ENCODE measurements at places on chromosomes 1 and 21. TPM values are rescaled to one million over a fixed set of nuclear protein-coding genes. Genes with fewer than 3 reads are reported as not detected.

The SMYD2 gene
- total RNA-seq, result 38.6 TPM

The ZBTB8OS gene
- total RNA-seq, result 60.4 TPM

The FCER1A gene
- not detected for total RNA-seq

The PADI3 gene
- 0.09 TPM for total RNA-seq

The MXRA8 gene
- total RNA-seq, result 139 TPM

The PKNOX1 gene
- total RNA-seq, result 9.8 TPM

The OVAAL gene
- total RNA-seq, result not detected

The SLC5A9 gene
- total RNA-seq, result not detected

DNA sequence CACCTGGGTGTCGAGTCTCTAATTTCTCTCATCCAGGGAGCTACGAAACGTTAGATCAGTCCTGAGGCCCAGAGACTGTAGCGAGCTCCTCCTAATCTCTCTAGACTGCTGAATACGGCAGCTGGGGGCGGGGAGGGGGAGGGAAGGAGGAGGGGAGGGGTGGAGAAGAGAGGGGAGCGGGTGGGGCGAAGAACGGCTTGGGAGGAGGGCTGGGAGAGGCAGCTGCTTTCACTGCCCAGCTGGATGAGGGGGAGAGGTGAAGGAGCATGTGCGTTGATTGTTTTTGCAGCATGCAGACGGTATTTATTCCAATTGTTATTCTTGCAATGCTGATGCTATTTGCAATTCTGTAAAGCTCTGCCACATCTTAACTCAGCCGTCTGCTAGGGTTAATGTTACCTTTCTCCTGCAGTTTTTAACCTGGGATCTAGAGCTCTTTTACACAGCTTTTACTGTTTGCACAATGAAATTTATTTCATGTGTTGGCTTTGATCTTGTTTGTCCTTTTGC lies 790 bp downstream of the DNAJC6 start:
- H3K27me3 ChIP-seq, result peaks cover 18% of the 10 kb centered on the region
- H3K27ac ChIP-seq, result no peak overlapping the region
- no peak for DNase-seq
- peak overlapping the region; percentile 51 for H3K4me3 ChIP-seq
- H3K4me1 ChIP-seq, result peaks cover 3% of the 10 kb centered on the region

- H3K27ac ChIP-seq, result no peak overlapping the region
- no peak overlapping the region for H3K4me3 ChIP-seq
- no peaks in the 10 kb centered on the region for H3K27me3 ChIP-seq
- no peaks in the 10 kb centered on the region for H3K36me3 ChIP-seq
- no peak for DNase-seq
Measured at GRCh38 chr21:23402929-23403520, 2204.3 kb downstream of the MRPL39 start.

GRCh38 chr1:5856246-5856815 lies 135.9 kb downstream of the NPHP4 start:
- DNase-seq, result peak; percentile 3
- no peaks in the 10 kb centered on the region for H3K36me3 ChIP-seq
- peaks cover 2% of the 10 kb centered on the region for H3K4me1 ChIP-seq
- no peak overlapping the region for H3K4me3 ChIP-seq
- no peaks in the 10 kb centered on the region for H3K27me3 ChIP-seq

- H3K4me3 ChIP-seq, result no peak overlapping the region
- no peak overlapping the region for H3K27ac ChIP-seq
- DNase-seq, result no peak
- no peaks in the 10 kb centered on the region for H3K4me1 ChIP-seq
- no peaks in the 10 kb centered on the region for H3K27me3 ChIP-seq
Measured at GRCh38 chr21:40208948-40209345, 341.7 kb downstream of the PCP4 start.

- H3K27ac ChIP-seq, result no peak overlapping the region
- H3K36me3 ChIP-seq, result no peaks in the 10 kb centered on the region
- no peak overlapping the region for H3K4me3 ChIP-seq
- peaks cover 7% of the 10 kb centered on the region for H3K27me3 ChIP-seq
- H3K4me1 ChIP-seq, result no peaks in the 10 kb centered on the region
Measured at GRCh38 chr1:8962812-8963530, 17.3 kb downstream of the CA6 start.

- H3K36me3 ChIP-seq, result no peaks in the 10 kb centered on the region
- peak within 1 kb of the TSS; percentile 12 for H3K27ac ChIP-seq
- no peak within 1 kb of the TSS for H3K4me3 ChIP-seq
- no peaks in the 10 kb centered on the region for H3K27me3 ChIP-seq
- H3K4me1 ChIP-seq, result peaks cover 7% of the 10 kb centered on the region
Measured at GRCh38 chr1:109763646-109764415, at the start of gene EPS8L3. Gene EPS8L3, minus strand, starts transcription at chr1:109763923. Its CDS starts 2,174 bp downstream, at chr1:109761749.

DNA sequence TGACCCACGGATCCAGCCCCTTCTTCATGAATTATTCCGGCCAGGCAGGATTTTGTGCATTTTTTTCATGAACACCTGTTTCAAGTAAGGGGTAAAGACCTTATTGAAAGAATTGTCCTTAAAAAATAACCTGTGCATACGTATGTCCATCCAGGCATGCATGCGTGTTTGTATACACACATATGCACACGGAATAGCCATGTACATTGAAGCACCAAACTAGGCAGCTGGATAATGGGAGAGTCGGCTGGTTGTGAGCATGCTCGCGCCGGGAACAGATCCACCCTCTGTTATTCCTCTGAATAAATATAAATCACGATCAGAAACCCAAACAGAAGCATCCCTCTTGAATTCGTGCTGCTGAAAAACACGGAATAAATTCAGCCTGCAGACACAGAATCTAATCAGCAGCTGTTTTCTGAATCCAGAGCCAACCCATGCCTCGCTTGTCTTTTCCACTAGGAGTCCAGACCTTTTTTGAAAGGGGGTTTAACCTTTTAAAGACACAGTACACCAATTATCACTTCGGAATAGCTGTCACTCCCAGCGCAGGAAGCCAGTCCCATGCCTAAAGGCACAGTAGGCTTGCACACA lies at the start of gene HIVEP3:
TSS of gene HIVEP3 (minus strand) at position 473 of the 594 bp plus-strand sequence.
- H3K4me1 ChIP-seq, result peaks cover 48% of the 10 kb centered on the region
- peak; percentile 32 for DNase-seq
- peak within 1 kb of the TSS; percentile 67 for H3K27ac ChIP-seq
- H3K27me3 ChIP-seq, result no peaks in the 10 kb centered on the region
- H3K36me3 ChIP-seq, result no peaks in the 10 kb centered on the region

GRCh38 chr1:168408884-168409283 lies 128.2 kb downstream of the TBX19 start:
- H3K36me3 ChIP-seq, result no peaks in the 10 kb centered on the region
- no peaks in the 10 kb centered on the region for H3K4me1 ChIP-seq
- H3K4me3 ChIP-seq, result no peak overlapping the region
- H3K27ac ChIP-seq, result no peak overlapping the region
- DNase-seq, result peak; percentile 61

DNA sequence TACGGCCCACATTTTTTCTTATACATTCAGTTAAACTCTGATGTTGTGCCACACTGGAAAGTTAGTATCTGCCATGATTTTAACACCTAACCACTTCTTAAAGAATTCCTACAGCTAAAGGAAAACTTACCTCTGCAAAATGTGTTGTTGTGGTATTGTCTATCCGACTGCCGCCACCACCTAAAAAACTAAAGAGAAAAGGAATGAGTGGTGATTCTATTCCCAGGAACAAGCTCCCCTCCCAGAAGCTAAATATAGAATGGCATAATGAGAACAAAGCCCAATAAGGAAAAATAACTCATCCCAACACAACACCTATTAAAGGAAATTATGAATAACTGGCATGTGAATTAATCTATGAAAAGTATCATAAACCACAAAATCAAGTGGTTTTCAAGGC lies 39.5 kb downstream of the RNF115 start:
- peak overlapping the region; percentile 18 for H3K4me3 ChIP-seq
- H3K36me3 ChIP-seq, result peaks cover 5% of the 10 kb centered on the region

GRCh38 chr1:10751561-10752085 lies 44.8 kb downstream of the CASZ1 start:
- H3K27me3 ChIP-seq, result peaks cover 5% of the 10 kb centered on the region
- H3K4me3 ChIP-seq, result no peak overlapping the region
- H3K4me1 ChIP-seq, result no peaks in the 10 kb centered on the region
- no peaks in the 10 kb centered on the region for H3K36me3 ChIP-seq

- no peaks in the 10 kb centered on the region for H3K4me1 ChIP-seq
- H3K4me3 ChIP-seq, result no peak overlapping the region
- no peaks in the 10 kb centered on the region for H3K36me3 ChIP-seq
- peaks cover 15% of the 10 kb centered on the region for H3K27me3 ChIP-seq
Measured at GRCh38 chr1:37673920-37674319, 18.4 kb upstream of the CDCA8 start.

- H3K36me3 ChIP-seq, result no peaks in the 10 kb centered on the region
- no peaks in the 10 kb centered on the region for H3K27me3 ChIP-seq
- H3K27ac ChIP-seq, result no peak overlapping the region
- no peaks in the 10 kb centered on the region for H3K4me1 ChIP-seq
- peak; percentile 10 for DNase-seq
- no peak overlapping the region for H3K4me3 ChIP-seq
Measured at GRCh38 chr1:64663668-64664067, 81.2 kb upstream of the RAVER2 start.

GRCh38 chr1:61259379-61260148 lies 177.2 kb downstream of the NFIA start:
- H3K4me3 ChIP-seq, result no peak overlapping the region
- no peaks in the 10 kb centered on the region for H3K4me1 ChIP-seq
- peaks cover 2% of the 10 kb centered on the region for H3K27me3 ChIP-seq

- peaks cover 15% of the 10 kb centered on the region for H3K4me1 ChIP-seq
- peak; percentile 37 for DNase-seq
- H3K4me3 ChIP-seq, result no peak overlapping the region
Measured at GRCh38 chr1:241637046-241637590, 3.1 kb downstream of the CHML start.

GRCh38 chr21:16911166-16911607 lies 601.7 kb upstream of the CXADR start:
- H3K27ac ChIP-seq, result no peak overlapping the region
- no peaks in the 10 kb centered on the region for H3K27me3 ChIP-seq
- H3K4me3 ChIP-seq, result no peak overlapping the region
- no peak for DNase-seq

DNA sequence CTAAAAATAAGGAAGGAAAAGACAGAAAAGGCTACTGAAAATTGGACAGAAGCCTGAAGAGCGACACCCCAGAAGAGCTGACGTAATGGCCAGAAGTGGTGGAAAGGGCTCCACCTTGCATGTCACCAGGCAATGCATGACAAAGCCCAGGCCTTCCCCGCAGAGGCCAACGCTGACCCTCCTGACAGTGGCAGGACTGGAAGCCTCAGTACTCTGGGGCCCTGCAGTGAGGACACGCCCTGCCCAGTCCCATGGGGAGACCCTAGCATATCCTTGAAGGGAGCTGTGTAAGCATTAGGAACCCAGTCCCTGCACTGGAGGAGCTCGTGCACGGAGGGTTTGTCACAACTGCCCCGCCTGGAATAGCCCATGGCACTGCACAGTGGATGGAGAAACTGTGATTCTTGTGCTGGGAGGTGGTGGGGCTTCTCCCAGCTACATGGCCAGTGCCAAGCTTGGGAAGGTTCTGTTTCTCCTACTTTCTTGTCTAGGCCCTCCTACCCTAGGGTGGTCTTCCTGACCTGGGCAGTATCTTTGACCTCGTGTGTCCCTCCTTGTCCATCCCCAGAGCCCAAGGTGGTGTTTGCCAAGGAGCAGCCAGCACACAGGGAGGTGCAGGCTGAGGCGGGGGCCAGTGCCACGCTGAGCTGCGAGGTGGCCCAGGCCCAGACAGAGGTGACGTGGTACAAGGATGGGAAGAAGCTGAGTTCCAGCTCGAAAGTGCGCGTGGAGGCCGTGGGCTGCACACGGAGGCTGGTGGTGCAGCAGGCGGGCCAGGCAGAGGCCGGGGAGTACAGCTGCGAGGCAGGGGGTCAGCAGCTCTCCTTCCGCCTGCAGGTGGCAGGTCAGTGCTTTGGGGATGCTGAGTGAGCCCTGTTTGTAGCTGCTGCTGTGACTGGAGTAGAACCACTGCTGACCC lies 60.4 kb downstream of the OBSCN start:
- no peak overlapping the region for H3K27ac ChIP-seq
- H3K27me3 ChIP-seq, result no peaks in the 10 kb centered on the region
- DNase-seq, result no peak
- no peak overlapping the region for H3K4me3 ChIP-seq

GRCh38 chr1:43956234-43956633 lies 9.5 kb downstream of the IPO13 start:
- no peaks in the 10 kb centered on the region for H3K4me1 ChIP-seq
- H3K27me3 ChIP-seq, result no peaks in the 10 kb centered on the region
- H3K4me3 ChIP-seq, result no peak overlapping the region
- no peak overlapping the region for H3K27ac ChIP-seq
- no peak for DNase-seq

- no peaks in the 10 kb centered on the region for H3K27me3 ChIP-seq
- no peak overlapping the region for H3K4me3 ChIP-seq
- peak; percentile 47 for DNase-seq
- peaks cover 5% of the 10 kb centered on the region for H3K4me1 ChIP-seq
- H3K27ac ChIP-seq, result no peak overlapping the region
Measured at GRCh38 chr1:22919341-22920025, 53.2 kb downstream of the LACTBL1 start.

GRCh38 chr1:55275151-55275748 lies 60.1 kb upstream of the USP24 start:
- no peaks in the 10 kb centered on the region for H3K27me3 ChIP-seq
- H3K4me3 ChIP-seq, result no peak overlapping the region
- H3K27ac ChIP-seq, result peak overlapping the region; percentile 14
- H3K36me3 ChIP-seq, result no peaks in the 10 kb centered on the region
- peak; percentile 51 for DNase-seq

GRCh38 chr1:76065270-76065669 lies 9.3 kb upstream of the ST6GALNAC3 start:
- no peak overlapping the region for H3K27ac ChIP-seq
- no peak for DNase-seq
- H3K36me3 ChIP-seq, result no peaks in the 10 kb centered on the region
- H3K27me3 ChIP-seq, result no peaks in the 10 kb centered on the region

Data from astrocyte (in vitro differentiated cells and primary cell).